ENCODE measurements at places on chromosomes 5 and 9.
A peak's percentile ranks its signal among the peaks of the same experiment; 100 is the strongest.

DNA sequence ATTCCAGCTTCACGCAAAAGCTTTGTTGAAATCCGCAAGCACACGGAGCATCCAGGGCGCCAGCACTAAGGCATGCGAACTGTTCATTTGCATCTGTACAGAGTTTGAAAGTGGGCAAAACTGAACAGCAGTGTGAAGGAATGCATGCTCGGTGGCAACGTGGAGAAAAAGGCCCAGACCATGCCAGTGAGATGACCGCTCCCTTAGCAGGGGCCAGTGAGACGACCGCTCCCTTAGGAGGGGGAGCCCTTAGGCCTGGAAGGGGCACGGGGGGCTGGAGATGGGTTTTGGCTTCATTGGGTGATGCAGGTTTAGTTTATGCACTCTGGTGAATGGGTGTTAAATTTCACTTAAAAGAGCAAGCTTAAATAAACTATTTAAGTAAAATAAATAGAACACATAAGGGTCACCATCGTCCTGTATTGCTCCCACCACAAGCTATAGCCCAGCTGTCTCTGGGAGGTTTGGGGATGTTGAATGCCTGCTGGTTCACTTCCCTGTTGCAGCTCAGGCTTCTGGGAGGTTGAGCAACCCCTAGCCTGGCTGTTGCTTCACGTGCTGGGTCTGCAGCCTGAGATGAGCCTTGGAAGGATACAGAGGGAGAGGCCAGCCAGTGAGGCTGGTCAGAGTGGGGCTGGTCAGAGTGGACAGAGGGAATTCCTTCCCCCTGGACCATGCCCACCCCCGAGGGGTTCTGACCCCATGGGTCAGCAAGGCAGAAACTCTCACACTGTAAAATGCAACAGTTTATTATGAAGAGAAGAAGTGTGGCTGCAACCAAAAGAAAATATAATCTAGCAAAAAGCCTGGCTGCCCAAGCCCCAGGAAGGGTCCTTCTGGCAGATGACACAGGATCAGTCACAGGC is 4.6 kb upstream of the FCN1 start:
- no peak for DNase-seq

GRCh38 chr5:109901628-109901981 is 211.9 kb downstream of the MAN2A1 start:
- no peak for DNase-seq

GRCh38 chr5:173554038-173554955 is 62.2 kb downstream of the BOD1 start:
- no peak for DNase-seq

- DNase-seq: no peak
Observed at GRCh38 chr9:120579139-120580050, 572 bp downstream of the CDK5RAP2 start.

- DNase-seq: no peak
Observed at GRCh38 chr5:73415617-73416016, 33.0 kb downstream of the FOXD1 start.

- no peak for DNase-seq
Observed at GRCh38 chr5:155140646-155141045, 127.1 kb downstream of the KIF4B start.

- no peak for DNase-seq
Observed at GRCh38 chr5:148469501-148469935, 85.8 kb downstream of the FBXO38 start.

- DNase-seq: no peak
Observed at GRCh38 chr9:91589101-91589553, 165.5 kb upstream of the NFIL3 start.

DNA sequence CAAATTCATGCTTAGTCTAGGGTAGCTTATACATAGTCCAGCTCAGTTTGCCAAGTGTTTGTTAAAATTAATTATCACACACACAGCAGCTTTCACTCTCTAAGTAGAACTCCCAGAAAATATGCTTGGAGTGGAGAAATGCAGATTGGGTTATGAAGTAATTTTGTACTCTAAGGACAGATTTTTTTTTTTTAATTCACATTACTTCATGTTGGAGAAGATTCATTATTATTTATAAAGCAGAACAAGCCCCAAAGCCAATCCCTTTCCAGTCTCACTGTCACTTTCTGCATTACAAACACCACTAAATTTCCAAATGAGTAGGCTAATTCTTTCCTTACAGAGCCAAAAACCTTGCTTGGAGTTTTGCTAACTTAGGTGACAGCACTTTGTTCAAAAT is 11.7 kb upstream of the C9orf72 start:
- no peak for DNase-seq

DNA sequence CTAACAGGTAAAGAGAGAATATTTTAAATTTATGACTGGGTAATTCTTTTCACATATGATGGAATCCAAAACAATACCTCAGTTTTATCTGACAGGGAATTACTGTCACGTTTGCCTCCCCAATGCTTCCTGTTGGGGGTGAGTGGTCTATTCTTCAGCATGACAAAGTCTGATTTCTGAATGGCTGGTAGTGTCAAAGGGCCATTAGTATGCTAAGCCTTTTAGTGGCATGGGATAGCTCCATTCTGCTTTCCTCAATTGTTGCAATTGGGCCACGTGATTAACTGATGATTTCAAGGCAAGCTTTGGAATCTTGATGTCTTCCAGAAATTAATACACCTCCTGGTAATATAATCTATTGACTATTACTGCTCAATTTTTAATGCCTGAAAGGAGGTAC is 14.7 kb upstream of the NDUFS4 start:
- DNase-seq: no peak

DNA sequence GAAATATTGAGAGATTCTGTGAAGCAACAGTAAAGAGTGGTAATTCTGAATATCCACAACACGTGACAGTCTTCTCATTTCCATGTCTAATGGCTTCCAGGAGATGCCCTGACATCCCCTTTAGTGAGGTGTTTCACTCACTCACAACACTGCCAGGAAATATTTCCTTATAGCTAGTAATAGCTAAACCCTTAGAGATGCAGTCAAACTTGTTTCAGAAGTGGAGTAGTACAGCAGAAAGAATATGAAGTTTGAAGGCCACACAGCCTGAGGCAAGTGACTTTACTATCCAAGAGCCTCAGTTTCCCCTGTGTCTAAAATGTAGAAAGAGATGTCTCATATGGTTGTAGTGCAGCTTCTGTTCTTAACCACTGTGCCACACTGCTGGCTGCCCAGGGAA is 139.2 kb downstream of the CDK5RAP2 start:
- no peak for DNase-seq

- DNase-seq: no peak
Observed at GRCh38 chr9:107732781-107733522, 243.4 kb upstream of the KLF4 start.

- DNase-seq: no peak
Observed at GRCh38 chr9:114115654-114116125, 16.6 kb upstream of the KIF12 start.

GRCh38 chr9:126618585-126619360 is 5.0 kb downstream of the LMX1B start:
- DNase-seq: peak; percentile 23

DNA sequence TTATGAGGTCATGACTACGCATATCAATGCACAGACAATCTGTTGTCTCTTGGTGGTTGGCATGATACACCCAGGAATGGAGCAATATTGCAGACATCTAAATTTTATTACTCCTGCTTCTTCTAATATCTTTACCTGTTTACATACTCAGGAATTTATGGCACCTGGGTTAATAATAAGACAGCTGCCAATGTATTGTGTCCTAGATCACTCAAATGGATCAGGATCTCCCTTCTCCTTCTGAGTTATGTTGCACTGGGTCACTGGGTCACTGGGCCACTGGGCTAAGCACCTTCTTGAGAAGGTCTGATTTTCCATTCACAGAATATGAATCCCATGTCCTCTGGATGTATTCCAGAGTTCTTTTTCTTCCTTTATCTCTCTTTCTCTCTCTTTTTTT is 41.8 kb downstream of the CCL28 start:
- DNase-seq: no peak

DNA sequence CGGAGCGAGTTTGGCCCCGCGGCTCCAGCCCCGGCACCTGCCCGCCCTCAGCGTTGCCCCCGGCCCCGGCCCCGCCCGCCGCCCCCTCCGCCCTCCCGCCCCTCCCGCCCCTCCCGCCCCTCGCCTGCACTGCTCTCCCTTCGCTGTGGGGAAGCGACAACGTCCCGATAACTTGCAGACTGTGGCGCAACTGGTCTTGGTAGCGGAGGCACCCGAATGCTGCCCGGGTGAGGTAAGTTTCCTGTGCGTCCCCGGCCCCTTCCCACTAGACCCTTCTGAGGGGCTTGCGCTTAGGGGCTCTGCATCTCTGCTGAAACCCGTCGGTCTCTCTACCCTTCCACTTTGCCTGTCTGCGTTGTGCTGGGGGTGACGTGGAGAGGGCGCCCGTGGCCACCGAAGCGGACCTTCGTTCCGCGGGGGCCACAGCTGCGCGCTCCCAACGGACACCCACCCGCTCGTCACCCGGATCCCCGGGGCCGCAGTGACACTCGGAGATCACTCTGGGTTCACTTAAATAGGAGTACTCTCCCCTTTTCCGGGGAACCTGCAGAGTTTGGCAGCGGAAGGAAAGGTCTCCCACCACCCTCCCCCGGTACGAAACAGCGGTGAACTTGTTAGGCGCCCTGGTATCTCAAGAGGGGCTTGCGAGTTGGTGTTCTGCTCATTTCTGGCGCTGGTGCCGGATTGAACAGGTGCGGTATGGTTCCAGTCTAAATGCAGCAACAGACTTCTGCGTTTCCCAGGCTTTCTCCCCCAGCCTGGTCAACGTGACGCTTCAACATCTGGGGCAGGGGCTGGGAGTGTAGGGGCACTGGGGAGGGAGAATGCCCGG is 707 bp downstream of the PIP5K1B start:
- peak; percentile 32 for DNase-seq

DNA sequence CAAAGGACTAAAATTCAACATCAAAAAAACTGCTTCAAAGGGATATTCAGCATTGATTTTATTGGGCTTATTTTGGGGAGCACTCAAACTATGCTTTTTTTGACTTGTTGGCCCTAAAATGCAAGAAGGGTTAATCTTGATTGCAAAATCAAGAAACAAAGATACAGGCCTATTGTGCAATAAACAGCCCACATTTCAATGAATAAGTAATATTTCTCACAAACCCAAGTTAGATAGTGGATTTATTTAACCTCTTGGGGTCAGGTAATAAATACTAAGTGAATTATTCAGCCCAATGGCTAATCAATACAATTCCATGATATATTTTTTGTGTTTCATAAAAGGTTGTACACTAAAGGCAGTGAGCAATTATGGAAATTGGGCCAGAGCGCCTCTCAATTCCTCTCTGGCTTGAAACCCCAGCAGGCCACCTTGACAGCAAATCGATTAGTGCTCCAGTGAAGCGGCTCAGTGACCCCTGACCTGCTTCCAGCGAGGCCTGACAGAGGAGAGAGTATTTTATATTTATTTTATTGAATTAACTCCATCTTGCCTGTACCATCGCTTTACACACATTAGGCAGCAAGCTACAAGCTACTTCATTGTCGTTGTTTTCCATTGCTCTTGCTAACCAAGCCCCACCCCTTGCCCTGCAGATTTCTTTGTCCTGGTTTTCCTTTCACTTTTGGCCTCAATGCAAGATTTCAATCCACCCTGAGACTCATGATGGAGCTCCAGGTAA is 65.5 kb downstream of the EBF1 start:
- DNase-seq: no peak

- DNase-seq: no peak
Observed at GRCh38 chr5:40685193-40685592, 5.5 kb downstream of the PTGER4 start.

GRCh38 chr5:102649731-102650130 is 105.4 kb upstream of the PAM start:
- no peak for DNase-seq

DNA sequence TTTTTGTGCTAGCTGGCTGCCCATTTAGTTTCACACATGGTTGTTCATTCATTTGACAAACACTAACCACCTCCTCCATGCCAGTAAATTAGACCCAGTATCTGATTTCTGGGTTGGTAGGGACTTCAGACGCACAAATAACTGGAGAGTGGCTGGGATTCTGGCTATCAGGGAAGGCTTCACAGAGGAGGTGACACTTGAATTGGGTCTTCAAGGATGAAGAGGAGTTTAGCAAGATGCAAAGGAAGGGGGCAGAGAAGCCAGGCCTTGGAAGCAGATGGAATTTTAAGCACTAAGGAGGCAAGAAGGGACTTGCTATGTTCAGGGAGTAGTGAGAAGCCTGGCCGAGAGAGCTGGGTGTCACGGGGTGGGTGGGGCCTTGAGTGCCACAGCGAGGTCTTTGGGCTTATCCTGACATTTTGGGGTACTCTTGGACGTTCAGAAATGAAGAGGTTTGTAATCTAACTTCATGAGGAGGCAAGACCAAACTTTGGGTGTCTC is 71.3 kb downstream of the LMX1B start:
- DNase-seq: no peak

GRCh38 chr5:167853421-167853820 is 438.0 kb upstream of the WWC1 start:
- no peak for DNase-seq

- no peak for DNase-seq
Observed at GRCh38 chr5:73373814-73374510, 74.6 kb downstream of the FOXD1 start.

GRCh38 chr5:171521679-171522078 is 102.2 kb downstream of the FGF18 start:
- no peak for DNase-seq

DNA sequence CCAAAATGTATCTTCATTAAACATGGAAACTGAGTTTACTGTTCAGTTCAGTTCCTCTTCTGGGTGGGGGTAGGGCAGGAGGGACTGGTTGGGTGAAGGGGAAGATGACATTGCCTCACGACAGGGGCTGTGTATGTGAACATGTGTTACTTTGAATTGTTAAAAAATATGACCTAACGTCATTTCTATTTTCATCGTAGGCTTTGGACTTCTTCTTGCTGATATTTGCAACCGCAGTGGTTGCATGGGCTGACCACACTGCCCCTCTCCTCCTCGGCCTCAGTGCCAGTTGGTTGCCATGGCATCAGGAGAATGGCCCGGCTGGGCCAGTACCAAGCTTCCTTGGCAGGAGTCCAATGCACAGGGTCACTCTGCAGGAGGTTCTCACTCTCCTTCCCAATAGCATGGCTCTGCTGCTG is 41.5 kb downstream of the HACD4 start:
- no peak for DNase-seq

DNA sequence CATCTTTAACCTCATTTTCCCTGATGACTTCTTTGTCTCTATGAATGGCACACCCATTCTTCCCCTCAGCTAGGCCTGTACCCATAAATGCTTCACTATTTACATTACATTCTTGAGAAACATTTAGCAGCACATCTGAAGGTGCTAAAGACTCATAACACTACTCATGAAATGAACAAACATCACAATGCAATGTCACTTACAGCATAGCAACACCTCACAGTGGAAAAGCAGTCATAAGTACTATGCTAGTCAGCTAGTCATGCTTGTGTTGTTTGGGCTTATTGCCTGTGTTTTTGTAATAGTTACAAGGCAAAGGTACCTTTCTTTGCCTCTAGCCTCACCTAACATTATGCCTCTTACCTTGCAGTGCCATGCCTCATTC is 228.9 kb downstream of the KIAA0825 start:
- DNase-seq: no peak

- no peak for DNase-seq
Observed at GRCh38 chr5:113090336-113091106, 113.9 kb downstream of the DCP2 start.

DNA sequence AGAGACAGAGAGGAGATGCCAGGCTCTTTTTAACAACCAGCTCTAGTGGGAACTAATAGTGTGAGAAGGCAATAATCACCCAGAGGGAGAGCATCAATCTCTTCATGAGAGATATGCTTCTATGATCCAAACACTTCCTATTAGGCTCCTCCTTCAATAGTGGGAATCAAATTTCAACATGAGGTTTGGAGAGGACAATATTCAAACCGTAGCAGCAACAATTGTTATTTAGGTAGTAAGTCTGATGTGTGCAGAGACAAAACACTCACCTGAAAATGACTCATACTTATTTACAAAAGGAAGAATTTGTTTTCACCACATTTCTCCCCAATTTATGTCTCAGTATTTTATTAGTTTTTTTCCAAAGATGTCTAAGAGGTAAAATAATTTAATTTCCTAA is 144.3 kb downstream of the ST8SIA4 start:
- DNase-seq: no peak
